ENCODE measurements at places on chromosomes 4 and X.
A peak's percentile ranks its signal among the peaks of the same experiment; 100 is the strongest.

- no peak for DNase-seq
These were observed 9.9 kb upstream of the SLC25A6 start for GRCh38 chrX:1401611-1402430.

DNA sequence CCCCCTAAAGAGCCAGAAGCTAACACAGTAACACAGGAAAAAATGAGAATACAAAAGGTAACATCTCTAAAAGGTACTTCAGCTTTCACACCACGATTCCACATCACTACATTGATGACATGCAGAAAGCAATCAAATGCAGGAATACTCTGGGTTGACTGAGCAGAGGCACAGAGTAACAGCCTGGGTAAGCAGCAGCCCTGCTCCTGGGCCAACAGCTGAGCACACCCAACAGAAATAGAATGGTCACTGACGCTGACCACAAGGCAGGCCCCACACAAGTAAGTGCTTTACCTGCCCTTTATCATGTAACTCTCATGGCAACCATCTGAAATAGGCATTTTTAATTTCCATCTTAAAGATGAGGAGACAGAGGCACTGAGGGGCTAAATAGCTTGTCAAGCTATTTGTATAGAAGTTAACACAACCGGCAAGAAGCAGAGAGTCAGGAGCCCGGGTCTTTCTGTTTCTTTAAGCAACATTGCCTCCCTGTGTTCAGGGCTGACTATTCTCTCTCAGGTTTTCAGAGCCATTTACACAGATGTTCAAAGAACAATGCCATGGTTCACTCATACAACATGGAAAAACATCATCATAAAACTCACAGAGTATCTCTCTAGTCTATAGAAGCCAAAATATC, 168.9 kb downstream of the ZNF674 start:
- peak; percentile 6 for DNase-seq

DNA sequence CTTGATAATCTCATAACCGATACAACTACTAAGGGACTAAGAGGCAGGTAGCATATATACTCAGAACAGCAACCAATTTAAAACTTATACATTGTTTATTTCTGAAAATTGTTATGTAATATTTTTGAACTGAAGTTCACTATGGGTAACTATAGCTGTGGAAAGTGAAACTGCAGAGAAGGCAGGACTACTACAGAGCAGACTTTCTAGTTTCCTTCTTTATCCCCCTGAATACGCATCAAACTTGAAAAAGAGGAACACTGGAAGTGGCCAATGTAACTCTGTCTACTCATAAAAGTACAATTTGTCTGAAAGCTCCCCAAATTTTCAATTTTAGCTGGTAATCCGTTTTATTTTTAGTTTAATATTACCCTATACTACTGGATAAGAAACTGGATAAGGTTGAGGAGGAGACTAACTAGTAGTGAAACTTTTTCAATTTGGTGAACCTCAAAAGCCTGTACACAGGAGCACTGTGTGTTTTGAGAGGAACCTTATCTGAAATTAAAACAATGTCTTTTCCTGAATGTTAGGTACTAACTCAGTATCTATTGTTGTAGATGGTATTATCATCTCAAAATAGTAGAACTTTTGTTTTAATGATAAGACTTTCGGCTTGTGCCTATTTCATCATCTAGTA, 225.8 kb downstream of the GABRG1 start:
- no peak for DNase-seq

DNA sequence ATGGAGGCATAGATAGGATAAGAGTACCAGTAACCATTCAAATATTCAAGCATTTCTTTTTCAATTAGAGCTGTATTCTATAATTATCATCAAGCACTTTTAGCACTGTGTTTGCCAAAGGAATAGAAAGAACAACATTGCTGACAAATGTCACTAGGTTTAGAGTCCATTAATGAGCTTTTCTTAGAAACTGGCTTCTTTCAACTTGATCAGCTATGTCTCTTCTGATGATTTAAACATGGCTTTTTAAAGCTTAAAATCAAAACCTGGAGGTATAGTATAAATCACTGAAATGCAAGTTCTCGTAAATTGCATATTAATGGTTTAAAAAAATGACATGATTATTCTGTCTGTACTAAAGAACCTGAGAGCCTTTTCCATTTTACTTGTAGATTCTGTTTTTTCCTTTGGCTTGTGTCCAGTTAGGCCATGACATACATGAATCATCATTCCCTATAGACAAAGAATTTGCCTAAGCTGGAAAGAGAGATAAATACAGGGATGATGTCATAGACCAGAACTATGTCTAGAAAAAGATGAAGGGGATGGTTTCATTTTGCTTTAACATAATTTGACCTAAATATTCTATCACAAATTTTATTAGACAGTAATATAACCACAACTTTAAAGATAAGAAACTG, 340.1 kb upstream of the CTSO start:
- DNase-seq = no peak

DNA sequence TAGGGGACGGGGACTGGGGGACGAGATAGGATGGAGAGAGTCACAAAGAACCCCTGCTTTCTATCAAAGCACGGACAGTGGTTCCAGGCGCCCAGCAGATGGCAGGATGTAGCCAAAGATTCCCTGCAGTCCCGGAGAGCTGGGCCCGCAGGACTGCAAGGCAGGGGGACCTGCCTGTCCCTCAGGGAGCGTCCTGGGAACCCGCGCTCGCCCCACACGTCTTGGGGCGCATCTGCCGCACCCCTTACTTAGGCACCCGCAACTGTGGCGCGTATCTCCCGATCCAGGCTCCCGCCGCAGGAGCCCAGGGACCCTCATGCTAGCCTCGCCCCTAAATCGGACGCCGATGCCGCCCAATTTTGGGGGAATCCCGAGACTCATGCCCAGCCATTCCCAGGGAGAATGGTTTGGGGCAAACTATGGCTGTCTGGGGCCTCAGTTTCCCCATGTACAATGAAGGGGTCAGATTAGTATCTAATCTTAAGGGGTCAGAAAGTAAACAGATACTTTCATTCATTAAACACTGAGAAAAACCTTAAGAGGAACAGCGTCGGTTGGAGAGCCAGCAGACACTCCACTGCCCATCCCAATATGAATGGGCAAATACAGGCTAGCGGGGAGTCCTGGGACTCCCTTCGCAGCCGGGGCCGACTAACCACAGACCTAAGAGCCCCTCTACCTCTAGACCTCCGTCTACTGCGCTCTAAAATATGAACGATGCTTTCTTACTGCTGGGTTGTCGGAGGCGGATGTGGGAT, 581 bp upstream of the STK32B start:
- no peak for DNase-seq

DNA sequence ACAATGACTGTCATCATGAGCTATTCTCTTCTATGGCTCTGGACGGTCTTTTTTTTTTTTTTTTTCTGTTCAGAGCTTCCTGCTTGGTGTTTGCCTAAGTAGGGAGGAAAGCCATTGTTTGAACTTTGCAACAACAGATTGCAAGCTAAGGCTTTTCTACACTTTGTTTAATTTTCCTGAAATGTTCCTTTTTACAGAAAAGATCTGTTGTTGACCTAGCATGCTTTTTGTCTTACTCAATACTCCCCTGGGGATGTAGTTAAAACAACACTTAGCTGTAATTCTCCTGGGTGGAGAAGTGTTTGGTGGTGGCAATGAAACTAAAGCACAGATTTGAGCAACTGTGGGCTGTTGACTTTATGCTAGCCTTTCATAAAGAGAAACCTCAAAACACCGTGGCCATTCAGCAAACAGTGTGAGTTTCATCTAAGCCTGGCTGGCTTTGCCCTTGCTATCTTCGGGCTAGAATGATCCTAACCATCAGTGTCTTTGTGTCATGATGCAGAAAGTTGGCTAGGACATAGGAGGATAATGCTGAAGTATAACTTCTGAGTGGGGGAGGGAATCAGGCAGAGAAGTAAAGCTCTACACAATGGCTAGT, 110.5 kb downstream of the ANXA3 start:
- DNase-seq = no peak

DNA sequence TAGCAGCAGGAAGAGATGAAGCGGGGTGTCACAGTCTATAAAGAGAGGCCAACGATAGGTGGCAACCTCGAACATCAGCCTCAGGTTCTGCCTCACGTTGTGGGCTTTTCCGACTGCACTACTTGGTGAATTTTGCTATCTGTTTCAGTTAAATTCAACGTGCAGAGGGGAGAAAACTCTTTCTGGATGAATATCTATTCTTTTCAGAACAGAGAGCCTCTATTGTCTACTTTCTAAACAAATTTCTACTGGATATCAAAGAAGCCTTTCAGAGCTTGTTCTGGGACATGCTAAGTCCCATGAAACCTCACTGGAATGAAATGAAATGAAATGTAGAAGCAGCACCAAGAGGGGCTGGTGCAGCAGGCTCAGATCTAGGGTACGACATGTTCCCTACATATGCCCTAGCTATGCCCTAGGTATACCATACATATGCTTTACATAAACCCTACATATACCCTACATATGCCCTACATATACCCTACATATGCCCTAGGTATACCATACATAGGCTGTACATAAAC, 116.5 kb upstream of the TRIM2 start:
- no peak for DNase-seq

- DNase-seq = no peak
These were observed 55.4 kb downstream of the C4orf51 start for GRCh38 chr4:145735347-145735675.

DNA sequence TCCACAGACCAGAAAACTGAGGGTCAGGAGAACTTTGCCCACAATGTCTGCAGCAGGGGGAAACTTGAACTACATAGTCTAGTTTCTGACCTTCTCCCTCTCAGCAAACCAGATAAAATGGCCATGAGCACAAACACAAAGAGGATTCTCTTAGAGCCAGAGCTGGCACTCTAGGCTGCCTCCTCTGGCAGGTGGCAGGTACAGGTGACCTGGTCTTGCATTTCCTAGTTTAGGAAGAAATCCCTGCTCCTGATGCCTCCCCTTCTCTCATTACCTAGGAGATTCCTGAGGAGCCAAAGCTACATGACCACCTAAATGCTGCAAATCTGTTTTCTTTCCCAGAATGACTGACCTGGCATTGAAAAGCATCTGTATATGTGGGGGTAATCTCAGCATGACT, 45.1 kb downstream of the ARHGEF9 start:
- DNase-seq = no peak

DNA sequence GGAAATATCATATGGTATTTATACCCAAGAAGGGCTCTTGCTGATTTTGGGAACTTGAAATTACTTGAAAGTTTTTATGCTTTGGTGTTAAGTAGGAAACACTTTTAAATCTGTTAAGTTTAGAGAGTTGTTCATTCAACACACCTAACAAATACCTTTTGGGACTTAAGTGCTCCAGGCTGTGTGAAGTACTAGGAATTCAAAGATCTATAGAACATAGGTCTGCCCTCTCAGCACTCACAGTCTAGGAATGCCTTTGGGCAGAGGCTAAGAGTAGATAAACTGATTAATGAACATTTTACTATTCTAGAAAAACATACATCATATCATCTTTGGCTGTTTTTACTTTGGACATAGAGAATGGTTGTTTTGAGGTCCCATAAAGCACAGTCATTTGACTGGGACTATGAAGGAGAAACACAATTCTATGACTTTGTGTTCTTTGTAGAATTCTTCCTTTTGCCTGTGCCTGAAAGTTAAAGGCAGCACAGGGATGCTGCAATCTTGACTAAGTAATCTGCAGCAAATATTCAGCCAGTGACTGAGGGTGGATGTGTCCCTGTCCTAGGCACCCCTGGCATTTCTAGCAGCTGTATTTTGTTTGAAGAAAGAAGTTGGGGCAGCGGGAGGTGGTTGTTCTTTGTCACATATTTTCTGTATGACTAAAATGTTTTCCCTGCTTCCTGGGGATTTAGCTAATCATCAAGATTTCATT, 8.3 kb downstream of the BMP3 start:
- no peak for DNase-seq

DNA sequence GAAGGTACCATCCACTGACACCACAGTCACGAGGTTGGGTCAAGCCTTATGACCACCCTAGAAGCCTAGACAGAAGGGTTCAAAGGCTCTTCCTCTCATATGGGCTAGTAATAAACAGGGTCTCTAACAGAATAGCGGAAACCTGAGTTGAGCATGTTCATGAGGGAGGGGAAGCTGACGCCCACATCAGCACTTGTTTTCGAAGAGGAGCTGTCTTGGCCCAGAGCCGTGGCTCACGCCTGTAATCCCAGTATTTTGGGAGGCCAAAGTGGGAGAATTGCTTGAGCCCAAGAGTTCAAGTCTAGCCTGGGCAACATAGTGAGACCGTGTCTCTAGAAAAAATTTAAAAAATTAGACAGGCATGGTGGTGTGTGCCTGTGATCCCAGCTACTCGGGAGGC, 21.5 kb upstream of the TMSB4X start:
- DNase-seq = no peak

GRCh38 chr4:143581331-143581946, 67.9 kb downstream of the SMARCA5 start:
- no peak for DNase-seq

DNA sequence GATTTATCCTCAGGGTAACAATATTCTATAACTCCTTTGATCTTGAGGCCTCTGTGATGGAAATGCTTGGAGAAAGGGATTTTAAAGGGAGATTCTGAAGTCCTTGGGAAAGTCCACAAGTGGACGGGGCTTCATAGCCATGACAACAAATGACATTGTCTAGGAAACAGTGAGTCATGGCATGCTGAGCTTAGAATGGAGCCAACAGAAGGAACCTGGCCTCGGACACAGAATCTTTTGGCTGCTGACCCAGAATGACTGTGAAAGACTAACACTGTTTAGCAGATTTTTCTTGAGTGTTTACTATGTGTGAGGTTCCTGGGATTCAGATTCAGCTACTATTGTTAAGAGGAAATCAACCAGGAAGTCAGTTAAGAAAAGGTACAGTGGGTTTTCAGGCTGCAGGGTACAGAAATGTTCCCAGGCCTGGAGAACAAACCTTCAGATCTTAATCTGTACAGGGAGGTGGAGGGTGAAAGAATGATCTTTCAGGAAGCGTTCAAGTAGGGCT, 18.1 kb upstream of the CXCL2 start:
- no peak for DNase-seq

DNA sequence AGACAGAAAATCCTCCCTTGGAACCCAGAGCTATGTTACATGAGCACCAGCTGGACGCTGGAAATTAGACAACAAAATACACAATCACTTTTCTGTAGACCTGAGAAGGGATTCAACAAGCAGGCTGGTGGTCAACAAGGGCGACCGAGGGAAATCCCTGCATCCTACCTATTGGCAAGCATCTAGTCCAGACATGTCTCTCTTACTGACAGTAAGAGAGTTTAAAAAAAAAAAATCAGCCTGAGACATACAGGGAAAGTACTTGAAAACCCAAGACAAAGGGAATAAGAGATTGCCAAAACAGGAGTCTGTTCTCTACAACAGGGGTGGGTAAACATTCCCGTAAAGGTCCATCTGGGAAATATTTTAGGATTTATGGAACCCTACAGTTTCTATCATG, 108.0 kb downstream of the KDR start:
- no peak for DNase-seq

DNA sequence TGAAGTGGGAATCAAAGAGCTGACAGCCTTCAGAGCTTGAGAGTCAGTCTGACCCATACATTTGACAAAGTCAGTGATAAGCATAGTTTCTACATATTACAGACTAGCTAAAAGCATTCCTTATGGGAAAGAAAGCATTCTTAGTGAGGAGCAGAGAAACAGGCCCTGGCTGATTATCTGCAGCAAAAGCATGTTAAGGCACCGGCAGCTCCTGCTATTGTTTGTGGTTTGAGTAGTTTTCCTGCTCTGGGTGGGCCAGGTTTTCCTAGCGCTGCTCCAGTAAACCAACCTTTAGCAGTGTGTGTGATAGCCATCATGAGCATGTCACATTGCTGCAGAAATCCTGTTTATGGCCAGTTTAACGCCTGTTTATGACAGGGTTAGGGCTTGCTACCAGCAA, 51.6 kb upstream of the WDR1 start:
- DNase-seq = no peak

- no peak for DNase-seq
These were observed 152.6 kb upstream of the HAND2 start for GRCh38 chr4:173682609-173683008.

- DNase-seq = no peak
These were observed 195.7 kb upstream of the CASK start for GRCh38 chrX:42119076-42119475.
